ENCODE measurements at places on chromosomes 2 and 18.
A peak's percentile ranks its signal among the peaks of the same experiment; 100 is the strongest.

GRCh38 chr2:85861180-85861579 lies 27.6 kb downstream of the ST3GAL5 start:
- DNase-seq: no peak

GRCh38 chr2:18404708-18405107 lies 155.7 kb downstream of the RDH14 start:
- DNase-seq: no peak

GRCh38 chr2:6877402-6878304 lies at the start of gene RSAD2:
TSS of gene RSAD2 (plus strand) at chr2:6877777. CDS start at chr2:6877801, 24 bp downstream.
- DNase-seq: peak; percentile 10

DNA sequence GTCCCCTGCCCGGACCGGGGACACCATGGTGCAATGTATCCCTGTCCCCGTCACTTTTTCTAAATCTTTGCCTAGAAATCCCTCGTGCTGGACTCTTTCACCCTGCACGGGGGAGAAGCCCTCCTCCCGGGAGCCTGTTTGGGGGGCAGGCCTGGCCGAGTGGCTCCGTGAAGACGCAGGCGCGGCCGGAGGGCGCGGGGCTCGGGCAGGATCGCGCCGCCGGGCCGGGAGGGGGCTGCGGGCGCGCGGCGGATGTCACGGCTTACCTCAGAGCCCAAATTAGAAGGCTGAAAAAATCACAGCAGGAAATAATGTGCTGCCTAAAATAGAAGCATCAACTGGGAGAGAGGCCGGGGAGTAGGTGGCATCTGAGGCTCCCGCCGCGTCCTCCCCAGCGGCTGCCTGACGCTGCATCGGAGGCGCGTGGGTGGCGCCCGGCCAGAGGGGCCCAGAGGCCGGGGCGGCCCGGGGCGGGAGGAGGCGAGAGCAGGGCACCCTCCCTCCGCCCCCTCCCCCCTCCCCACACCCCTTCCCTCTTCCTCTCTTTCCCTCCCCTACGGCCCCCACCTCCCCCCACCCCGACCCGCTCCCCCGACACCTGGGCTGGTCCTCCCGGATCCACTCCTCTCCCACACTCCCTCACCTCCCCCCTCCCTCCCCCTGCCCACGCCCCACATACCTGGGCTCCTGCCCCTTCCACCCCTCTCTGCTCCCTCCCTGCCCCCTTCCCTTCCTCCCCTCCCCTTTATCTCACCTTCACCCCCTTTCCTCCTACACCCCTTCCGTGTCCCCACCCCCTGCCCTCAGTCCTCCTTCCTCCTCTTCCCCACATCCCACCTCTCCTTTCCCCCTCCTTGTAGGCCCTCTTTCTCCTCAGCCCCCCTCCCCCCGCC lies 51.9 kb downstream of the SLC4A1AP start:
- DNase-seq: peak; percentile 31

- DNase-seq: no peak
These were observed 35.7 kb downstream of the FEZ2 start for GRCh38 chr2:36562240-36562639.

- DNase-seq: peak; percentile 35
These were observed 1.1 kb upstream of the RNU4ATAC start for GRCh38 chr2:121529439-121530211.

All from stimulated activated CD4-positive, alpha-beta T cell treated with anti-CD3 and anti-CD28 coated beads, Interleukin-1b, Interleukin-23, amount 100 ng/mL, for 48 hours (primary cell).